ENCODE measurements at places on chromosomes 1 and 21.

GRCh38 chr1:42424201-42424600, 31.6 kb downstream of the ZMYND12 start:
- no peak for DNase-seq

DNA sequence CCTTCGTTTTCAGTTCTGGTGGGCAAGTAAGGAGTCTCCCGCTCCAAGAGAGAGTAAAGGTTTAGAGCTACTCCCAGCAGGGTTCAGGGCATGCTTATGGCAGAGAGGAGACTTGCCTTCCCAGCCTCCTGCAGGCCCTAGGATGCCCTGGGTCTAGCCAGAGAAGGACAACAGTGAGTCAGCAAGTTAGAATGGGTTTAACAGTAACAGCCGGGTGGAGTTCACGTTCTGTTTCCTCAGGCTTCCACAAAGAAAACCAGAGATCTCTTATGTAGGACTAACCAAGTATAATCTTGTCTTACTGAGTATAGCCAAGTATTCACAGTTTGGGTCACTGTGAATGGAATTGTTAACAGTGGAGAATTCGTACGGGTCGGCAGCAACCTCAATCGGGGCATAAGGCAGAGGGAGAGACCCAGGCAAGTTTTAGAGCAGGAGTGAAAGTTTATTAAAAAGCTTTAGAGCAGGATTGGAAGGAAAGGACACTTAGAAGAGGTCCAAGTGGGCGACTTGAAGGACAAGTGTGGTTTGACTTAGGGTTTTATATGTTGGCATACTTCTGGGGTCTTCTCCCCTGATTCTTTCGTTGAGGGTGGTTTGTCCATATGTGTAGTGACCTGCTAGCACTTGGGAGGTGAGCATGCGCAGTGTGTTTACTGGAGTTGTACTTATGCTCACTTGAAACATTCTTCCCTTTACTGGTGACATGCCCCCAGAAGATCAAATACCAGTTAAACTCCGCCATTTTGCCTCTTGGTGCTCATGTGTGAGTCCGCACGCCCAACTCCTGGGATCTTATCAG, 4.5 kb downstream of the OVAAL start:
- DNase-seq, result no peak

- no peak for DNase-seq
Observed at GRCh38 chr21:32842146-32842545, 70.6 kb upstream of the PAXBP1 start.

- no peak for DNase-seq
Observed at GRCh38 chr1:47418681-47419325, 2.7 kb downstream of the FOXE3 start.

Measured in naive thymus-derived CD4-positive, alpha-beta T cell (primary cell).